ENCODE measurements at places on chromosomes 2 and 18.

- DNase-seq: no peak
Measured at GRCh38 chr2:31142110-31142509, 3.9 kb upstream of the GALNT14 start.

DNA sequence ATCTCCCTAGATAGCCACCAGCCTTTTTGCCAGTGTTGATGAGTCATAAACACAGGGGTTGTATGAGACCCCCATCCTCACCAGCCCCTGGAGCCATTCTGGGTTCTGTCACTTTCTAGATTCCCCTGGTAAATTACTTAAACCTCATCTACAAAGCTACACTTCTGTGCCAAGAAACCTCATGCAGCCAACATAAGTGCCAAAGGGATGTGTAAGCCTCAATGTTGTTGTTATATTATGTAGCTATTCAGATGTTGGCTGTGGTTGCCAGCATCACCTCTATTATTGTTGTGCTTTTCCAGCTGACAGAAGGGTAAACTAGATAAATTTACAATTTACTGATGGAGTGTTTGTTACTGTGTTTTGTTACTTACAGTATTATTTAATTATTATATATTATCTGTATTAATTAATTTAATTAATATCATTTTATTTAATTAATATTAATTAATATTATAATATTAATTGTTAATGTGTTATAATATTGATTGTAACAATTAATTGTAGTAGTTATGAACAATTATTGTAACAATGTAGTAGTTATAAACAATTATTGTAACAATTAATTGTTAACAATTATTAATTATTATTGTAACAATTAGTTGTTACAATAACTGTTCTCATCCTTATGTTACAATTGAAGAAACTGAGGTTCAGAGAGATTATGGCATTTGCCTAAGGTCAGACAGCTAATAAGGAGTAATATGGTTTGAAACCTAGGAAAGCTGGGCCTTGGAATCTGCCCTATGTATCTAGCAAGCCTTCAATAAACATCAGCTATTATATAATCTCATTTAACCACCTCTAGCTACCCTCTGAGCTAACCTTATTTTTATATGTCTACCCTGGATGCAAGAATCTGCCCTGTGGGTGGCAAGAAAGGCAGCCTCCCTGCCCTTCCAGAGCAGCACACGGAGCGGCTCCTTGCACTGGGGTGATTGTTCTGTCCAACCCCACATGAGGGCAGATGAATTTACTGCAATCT, 36.1 kb downstream of the PSTPIP2 start:
- DNase-seq: no peak

DNA sequence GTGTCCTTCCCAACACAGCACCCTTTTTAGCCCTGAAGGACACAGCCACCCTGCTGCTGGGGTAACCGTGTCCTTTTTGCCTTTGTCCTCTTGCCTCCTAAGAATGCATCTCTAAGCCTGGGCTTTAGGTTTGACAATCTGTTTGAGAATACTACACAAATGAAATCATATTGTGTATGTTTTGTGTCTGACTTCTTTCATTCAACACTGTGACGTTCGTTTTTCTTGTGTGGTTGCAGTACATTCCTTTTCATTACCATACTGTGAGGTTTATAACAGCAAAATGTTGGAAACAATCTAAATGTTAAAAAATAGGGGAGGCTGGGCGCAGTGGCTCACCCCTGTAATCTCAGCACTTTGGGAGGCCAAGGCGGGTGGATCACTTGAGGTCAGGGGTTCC, 11.2 kb downstream of the ASPRV1 start:
- no peak for DNase-seq

- no peak for DNase-seq
Measured at GRCh38 chr2:217943446-217944321, 59.1 kb downstream of the TNS1 start.

GRCh38 chr18:44815108-44815507, 134.4 kb downstream of the SETBP1 start:
- DNase-seq: no peak

GRCh38 chr2:178892751-178893625, 85.8 kb upstream of the TTN start:
- no peak for DNase-seq

GRCh38 chr2:232483311-232483922, 4.2 kb downstream of the ECEL1 start:
- no peak for DNase-seq

DNA sequence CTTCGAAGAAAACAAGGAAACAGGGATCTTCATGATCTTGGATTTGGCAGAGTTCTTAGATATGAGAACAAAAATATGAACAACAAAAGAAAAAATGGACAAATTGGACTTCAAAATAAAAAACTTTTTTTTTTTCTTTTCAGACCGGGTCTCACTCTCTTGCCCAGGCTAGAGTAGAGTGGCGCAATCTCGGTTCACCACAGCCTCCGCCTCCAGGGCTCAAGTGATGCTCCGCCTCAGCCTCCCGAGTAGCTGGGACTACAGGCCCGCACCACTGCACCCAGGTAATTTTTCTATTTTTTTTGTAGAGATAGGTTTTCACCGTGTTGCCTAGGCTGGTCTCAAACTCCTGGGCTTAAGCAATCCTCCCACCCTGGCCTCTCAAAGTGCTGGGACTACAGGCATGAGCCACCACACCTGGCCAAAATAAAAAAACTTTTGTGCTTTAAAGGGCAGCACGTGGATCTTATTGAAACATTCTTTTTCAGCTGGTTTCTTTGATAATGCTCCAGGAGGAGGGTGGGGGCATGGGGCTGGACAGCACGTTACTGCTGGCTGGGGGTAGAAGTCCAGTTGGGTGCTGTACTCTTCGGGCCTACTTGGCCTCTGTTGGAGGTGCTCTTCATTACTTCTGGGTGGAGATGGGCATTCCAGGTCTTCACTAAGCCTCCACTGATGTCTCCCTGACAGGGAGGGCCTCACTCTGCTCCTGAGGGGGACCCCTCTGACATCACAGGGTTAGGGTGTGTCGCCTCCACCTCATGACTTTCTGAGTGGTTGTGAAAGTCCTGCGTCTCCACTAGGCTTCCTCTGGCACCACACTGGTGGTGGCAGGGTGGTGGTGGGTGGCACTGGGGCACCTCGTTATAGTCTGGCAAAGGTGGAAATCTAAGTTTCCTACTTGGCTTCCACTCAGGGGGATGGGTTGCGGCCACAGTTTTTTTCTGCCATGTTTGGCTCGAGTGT, 150.5 kb upstream of the XPO1 start:
- DNase-seq: no peak

- DNase-seq: no peak
Measured at GRCh38 chr2:195037045-195037444, 620.0 kb upstream of the SLC39A10 start.

DNA sequence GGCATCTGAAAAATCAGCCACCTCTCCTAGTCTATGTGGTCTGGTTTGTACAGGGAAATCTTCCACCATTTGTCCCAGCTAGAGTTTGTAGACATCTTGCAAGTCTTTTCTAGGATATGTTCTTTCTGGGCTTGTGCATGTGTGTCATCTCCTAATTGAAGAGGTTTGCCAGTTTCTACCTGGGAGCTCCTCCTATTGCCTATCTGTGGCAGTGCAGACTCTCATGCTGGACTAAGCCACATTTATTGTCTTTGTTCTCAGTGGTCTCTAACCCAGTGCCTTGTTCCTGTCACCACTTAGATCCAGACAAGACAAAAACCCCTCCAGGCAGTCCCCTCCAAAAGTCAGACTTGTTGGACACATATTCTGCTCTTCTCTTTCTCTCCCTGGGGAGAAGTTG, 72.0 kb upstream of the MRPS9 start:
- DNase-seq: no peak

DNA sequence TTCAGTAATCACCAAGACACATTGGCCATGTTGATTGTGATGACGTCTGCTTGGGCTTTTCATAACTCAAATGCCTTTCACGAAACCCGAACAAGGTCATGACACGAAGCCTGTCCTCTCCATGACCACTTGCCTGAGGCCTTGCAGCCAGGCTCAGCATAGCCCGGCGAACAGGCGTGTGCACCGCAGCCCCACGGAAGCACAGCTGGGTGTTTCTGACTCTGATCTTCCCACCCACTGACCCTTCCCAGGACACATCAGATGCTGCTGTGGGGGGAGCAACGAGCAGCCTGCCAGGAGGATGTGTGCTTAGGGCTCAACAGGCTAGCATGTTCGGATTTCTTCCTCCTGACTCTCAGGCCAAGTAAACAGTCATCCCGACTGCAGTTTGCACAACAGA, 369.4 kb upstream of the SALL3 start:
- no peak for DNase-seq

DNA sequence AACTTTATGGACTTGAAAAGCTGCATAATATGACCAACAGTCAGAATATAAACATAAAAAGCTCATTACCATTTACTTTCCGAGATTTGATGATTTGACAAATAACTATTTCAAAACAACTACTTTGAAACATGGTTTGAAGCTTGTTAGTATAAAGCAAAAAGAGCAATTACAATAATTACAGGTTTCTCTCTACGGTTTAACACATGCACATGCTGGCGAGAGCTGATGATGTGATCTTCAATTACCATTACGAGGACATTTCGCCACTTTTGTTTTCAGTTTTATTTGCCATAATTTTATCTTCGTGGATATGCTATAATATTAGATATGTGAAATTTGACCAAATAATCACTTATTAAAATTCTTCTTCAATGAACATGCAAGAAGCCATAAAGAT, 270.1 kb downstream of the TCF4 start:
- DNase-seq: no peak

DNA sequence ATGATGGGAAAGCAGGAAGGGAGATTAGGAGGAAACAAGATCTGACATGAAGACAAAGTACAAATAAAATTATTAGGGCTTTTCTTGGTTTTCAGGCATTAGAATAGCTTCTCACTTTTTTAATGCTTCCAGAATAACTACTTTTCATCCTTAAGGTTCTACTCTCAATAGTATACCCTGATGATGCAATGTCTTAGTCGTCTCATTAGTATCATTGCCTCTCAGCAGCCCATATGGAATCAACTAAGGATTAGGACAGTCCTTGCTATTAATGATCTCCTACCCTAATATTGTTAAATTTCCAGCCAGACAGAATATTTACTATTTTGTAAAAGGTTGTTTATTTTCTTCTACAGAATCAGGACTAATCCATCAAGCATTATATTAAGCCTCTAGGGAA, 55.9 kb downstream of the RELCH start:
- no peak for DNase-seq

DNA sequence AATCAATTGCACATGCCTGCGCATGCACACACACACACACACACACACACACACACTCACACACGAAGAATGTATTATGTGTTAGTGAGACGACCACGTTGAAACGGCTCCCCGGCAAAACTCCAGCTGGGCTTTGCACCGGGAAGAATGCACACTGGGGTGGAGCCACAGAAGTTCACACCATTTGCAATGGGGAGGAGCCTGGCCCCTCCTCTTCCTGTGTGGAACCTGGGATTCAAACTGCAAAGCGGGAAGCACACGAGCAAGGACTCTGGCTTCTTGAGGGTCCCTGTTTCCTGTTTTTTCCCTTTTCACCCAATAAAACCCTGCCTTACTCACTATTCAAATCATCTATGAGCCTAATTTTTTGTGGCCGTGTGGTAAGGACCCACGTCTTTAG, 304.0 kb upstream of the TMEFF2 start:
- DNase-seq: no peak
